ENCODE measurements at places on chromosomes 16 and 17.

DNA sequence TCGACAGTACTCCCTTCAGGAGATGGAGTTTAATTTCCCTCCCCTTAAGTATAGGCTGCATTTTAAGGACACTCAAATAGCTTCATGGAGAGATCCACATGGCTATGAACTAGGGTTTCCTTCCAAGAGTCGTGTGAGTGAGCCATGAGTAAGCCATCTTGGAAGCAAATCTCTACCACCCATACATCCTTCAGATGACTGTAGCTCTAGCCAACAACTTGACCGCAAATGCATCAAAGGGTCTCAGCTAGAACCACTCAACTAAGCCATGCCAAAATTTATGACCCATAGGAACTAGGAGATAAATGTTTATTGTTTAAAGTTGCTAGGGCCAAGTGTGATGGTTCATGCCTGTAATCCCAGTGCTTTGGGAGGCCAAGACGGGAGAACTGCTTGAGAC lies 43.4 kb downstream of the METTL16 start:
- DNase-seq = no peak

GRCh38 chr17:57544401-57544800 lies 200.7 kb downstream of the CCDC182 start:
- DNase-seq = no peak

GRCh38 chr17:59372138-59372751 lies 40.8 kb downstream of the YPEL2 start:
- no peak for DNase-seq

GRCh38 chr16:72649254-72649944 lies 398.5 kb downstream of the ZFHX3 start:
- DNase-seq = no peak

DNA sequence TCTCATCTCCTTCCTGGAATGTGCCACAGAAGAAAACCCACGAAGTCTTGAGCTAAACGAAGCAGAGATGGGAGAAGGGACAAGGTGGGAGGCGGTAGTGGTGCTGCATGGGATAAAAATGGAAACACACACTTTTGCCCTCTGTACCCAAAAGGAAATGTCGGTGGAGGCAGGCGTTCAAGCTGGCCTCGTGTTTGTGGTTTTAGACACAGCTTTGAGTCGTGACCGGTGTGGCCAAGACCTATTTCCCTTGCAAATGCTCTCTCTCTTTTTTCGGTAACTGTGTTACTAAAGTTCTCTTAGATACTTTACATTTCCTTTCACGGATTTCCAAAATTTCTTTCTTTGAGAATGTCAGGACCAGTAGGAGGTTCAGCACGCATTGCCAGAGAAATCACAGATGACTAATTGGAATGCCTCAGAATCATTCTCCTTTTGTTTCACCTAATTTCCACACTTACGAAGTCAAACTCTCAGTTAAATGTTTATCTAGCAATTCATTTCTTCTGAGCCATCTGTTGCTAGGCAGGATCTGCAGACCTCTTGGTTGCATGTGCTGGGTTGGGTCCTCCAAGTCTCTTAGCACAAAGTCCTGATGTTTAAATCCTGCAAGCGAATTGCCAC lies 412.3 kb downstream of the MAF start:
- no peak for DNase-seq

GRCh38 chr17:66957951-66958579 lies 6.4 kb upstream of the CACNG4 start:
- DNase-seq = no peak

GRCh38 chr16:46822270-46822669 lies 8.7 kb downstream of the C16orf87 start:
- peak; percentile 10 for DNase-seq

DNA sequence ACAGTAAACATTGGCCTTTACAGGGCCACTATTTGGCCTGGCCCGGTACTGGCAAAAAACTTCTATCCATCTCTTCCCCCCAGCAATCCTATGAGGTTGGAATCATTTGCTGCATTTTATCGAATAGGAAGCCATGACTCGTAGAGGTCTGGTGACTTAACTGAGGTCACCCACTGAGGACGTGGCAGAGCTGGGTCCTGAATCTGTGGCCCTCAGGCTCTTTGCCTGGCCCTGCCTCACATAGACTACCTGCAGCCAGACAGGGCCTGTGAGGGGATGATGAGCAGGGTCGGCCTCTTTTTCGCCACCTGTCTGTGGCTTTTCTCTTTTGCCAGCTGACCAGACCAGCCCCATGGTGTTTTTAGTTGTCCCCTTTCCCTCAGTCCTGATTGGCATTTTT lies 1.9 kb downstream of the PPP4C start:
- DNase-seq = no peak

DNA sequence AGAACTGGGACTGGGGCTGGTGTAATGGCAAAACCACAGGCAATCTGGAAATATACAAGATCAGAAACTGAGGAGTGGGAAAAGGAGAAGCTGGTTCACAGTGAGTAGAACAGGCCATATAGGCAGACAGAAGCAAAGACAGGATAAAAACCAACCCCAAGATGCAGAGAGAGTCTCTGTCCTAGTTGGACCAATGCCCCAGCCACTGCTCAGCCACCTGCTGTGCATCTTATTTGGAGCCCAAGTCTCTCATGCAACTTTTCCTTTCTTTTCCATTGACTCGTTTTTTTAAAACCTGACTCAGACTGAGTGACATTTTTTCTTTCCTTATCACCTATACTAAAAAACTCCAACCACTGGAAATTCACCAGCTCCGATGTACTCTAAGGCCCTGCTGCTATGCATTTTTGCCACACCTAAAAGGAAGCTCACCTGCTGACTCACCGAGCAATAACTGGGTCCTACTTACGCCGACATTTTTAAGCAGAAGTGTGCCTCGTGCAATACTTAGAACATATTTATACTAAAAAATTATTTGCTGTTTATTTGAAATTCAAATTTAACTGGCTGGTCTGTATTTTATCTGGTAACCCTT lies 100.8 kb upstream of the XYLT1 start:
- DNase-seq = no peak

- DNase-seq = no peak
These were observed 69.8 kb upstream of the RPH3AL start for GRCh38 chr17:422196-422930.

DNA sequence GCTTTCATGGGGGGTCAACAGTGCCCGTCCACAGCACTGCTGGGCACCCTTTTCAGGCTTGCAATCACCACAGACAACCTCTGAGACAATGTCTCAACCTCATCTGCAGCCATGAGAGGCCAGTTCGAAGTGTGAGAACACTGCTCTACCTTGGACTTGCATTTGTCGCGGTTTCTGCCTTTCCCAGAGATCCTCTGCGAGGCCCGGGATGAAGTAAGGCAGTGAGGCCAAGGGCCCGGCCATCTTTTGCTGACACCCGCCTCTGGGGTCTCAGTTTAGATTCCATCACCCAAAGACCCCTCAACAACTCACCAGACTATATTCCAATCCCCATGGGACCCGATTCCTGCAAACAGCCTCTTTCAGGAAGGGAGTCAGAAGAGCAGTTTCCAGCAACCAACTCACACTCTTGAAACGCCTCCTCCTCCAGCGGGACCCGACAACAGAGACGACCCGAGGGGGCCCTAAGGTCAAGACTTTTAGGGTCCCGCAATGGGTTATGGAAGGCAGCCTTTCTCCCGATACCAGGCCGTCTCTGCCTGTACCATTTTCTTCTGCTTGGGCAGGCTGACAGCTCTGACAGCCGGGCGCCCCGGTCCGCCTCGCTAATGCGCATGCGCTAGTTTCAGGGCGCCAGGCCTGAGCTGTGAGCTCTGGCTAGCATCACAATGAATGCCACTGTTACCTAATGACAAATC lies 576.0 kb downstream of the KCNJ18 start:
- DNase-seq = no peak

GRCh38 chr16:71198408-71198807 lies 32.1 kb downstream of the HYDIN start:
- DNase-seq = no peak

DNA sequence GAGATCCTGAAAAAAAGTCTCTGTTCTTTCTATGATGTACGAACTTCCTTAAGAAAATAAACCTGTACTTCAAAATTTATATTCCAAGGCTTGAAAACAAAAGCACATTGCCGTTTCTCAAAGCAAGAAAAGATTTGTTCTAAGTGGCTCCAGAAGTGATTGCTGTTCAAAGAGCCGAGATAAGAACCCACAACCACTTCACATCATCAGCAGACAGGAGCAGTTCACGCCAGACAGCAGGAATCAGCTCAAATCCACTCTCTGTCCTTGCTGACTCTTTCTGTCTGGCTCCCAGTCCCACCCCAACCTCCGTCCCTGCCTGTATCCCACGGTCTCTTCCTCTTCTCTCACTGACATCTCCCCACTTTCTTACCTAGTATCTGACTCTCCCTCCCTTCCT lies 85.0 kb upstream of the MYOCD start:
- no peak for DNase-seq

DNA sequence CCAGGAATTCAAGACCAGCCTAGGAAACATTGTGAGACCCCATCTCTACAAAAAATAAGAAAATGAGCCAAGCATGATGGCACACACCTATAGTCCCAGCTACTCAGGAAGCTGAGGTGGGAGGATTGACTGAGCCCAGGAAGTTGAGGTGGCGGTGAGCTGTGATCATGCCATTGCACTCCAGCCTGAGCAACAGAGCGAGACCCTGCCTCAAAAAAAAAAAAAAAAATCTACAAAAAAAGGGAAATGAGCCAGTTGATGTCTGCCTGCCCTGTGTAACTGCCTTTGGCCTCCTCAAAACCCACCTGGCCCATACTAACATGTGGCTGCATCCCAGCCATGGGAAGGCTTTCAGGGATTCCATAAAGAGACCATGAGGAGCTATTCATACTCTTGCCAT lies 4.5 kb downstream of the RANBP10 start:
- DNase-seq = no peak

GRCh38 chr16:2143878-2144485 lies 4.4 kb upstream of the RAB26 start:
- no peak for DNase-seq

DNA sequence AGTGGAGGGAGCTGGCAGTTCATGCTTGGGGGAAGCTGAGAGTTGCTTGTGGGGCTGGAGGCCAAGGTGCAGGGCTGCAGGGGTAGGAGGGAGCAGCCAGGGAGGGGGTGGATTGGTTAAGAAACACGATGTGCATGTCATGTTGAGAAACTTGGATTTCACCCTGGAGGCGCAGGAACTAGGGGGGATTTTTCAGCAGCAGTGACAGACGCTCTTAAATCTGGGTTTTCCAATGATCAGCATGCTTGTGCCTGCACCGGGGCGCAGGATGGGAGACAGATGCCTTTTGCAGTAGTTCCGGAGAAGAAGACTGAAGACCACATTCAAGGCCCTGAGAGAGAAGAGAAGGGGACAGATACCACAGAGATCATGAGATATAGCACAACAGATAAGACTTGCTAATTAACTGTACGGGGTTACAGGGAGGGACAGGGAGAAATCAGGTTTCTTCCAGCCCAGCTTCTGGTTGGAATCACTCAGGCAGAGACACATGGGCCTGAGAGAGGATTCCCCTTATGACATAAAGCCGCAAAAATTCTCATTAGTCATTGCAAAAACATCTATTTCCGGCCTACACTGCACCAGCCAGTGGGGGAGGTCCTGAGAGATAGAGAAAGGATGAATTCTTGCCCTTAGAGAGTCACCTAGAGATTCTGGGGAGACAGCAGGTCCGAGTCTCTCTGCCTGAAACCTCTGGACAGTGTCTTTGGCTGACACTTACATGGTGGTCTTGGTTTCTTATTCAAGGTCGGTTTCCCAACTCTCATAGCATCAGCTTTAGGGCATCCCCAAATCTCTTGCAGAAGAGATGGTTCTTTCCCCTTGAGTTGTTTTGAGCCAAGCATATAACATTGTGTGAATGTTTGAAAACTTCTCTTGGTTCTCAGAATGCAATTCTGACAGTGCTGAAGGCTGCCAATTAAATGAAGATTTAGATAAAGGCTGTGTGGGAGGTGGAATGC lies 27.1 kb downstream of the CDH13 start:
- no peak for DNase-seq

- no peak for DNase-seq
These were observed 6.6 kb downstream of the HS3ST6 start for GRCh38 chr16:1911467-1912214.

- peak; percentile 5 for DNase-seq
These were observed 70.4 kb upstream of the CLEC18A start for GRCh38 chr16:69880640-69881133.

GRCh38 chr17:67718325-67718941 lies 697 bp downstream of the NOL11 start:
- no peak for DNase-seq

GRCh38 chr17:56604691-56605290 lies 11.3 kb downstream of the NOG start:
- no peak for DNase-seq

GRCh38 chr17:32440722-32441121 lies 3.6 kb upstream of the PSMD11 start:
- DNase-seq = no peak

GRCh38 chr17:16652847-16653366 lies 743 bp downstream of the ZNF624 start:
- DNase-seq = no peak

DNA sequence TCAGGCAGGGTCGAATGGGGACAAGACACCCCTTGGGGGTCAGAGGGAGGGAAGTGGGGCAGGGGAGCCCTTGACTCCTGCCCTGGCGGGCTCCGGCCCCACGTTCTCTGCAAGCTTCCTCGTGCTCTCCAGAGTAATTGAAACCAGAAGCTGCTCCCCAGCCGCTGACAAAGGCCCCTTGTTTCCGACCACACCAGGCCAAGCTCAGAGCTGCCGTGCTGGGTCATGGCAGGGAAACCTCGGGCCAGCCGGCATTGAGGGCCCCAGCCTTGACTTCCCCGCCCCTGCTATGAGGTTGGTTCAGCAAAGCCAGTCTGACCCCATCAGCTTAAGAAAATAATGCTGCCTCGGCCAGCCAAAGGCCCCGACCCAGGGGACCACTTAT lies 43.3 kb downstream of the TIMM22 start:
- DNase-seq = peak; percentile 35

DNA sequence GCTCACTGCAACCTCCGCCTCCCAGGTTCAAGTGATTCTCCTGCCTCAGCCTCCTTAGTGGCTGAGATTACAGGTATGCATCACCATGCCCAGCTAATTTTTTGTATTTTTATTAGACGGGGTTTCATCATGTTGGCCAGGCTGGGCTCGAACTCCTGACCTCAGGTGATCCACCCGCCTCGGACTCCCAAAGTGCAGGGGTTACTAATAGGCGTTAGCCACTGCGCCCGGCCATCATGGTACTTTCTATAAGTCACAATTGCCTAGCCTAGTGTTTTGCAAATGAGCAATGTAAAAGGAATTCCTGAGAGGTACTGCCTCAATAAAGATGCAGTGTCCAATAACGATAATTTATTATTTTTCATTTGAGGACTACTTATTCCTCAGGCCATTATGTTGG lies 13.9 kb upstream of the PSMC3IP start:
- DNase-seq = no peak

DNA sequence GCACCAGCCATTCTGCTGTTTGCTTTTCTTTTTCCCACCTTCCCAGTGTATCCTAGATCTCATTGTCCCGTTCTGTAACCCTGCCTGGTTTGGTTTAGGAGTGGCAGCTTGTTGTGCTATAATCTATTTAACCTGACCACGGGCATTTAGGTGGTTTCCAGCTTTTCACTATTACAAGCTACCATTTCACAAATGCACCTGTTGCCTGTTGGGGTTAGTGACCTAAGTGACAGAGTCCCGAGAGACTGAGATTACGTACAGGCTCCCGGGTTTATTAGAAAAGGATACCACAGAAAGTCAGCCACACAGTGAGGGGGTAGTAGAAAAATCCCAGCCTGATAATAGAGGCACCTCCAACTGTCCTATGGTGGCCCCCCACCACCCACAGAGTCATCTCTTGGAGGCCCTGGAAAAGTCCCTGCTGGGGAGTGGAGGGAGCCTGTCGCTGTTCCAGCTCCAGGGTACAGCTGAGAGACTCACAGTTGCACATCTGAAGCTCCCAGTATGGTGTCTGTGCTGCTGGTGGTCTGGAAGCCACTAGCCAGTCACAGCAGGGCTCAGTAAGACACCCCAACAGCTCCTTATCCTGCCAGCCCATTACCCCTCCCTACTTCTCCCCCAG lies 21.2 kb downstream of the CLEC16A start:
- DNase-seq = no peak
